Testis (tissue), 5 donors: ENCODE measurements at places on chromosomes 11 and 22.

DNA sequence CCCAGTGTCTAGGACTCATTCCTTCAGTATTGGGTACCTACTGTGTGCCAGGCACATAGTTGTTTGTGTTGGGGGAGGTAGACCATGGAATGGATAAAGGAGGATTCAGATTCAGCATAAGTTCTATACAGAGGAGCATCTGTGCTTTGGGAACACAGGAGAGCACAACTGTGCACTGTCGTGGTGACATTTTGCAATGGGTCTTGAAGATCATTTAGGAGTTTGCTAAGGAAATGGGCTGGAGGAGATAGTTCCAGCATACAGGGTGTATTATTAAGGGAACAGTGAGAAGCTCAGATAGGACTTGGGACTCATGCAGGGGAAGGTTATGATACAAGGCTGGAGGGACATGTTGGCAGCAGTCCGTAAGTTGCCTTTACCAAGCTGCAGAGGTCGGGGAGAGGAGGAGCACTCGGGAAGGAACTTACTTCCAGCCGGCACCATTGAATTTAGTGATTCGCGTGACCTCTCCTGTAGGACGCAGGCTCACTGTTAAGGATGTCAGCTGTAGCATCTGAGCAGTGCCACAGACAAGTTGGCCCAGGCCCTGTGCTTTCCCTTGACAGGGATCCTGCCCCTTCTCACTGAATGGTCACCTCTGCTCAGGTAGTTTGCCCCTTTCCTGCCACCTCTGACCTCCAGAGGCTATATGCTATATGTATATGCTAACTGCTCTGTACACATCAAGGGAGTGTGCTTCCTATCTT lies 25.6 kb downstream of the TREH start:
- no peak for DNase-seq

DNA sequence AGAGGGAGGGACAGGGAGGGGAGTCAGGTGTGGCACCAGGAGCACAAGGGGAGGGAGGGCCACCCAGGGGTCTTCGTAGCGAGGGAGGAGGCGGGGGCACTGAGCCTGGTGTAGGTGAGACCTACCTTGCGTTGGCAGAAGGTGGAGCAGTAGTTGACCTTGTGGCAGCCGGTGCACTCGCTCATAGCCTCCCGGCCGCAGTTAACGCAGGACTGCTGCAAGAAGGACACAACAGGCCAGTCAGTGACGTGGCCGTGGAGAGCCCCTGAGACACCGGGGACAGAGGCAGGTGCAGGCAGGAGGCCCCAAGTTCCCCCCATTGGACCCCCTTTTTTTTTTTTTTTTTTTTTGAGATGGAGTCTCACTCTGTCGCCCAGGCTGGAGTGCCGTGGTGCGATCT lies 16.8 kb downstream of the DRD4 start:
- no peak for DNase-seq

DNA sequence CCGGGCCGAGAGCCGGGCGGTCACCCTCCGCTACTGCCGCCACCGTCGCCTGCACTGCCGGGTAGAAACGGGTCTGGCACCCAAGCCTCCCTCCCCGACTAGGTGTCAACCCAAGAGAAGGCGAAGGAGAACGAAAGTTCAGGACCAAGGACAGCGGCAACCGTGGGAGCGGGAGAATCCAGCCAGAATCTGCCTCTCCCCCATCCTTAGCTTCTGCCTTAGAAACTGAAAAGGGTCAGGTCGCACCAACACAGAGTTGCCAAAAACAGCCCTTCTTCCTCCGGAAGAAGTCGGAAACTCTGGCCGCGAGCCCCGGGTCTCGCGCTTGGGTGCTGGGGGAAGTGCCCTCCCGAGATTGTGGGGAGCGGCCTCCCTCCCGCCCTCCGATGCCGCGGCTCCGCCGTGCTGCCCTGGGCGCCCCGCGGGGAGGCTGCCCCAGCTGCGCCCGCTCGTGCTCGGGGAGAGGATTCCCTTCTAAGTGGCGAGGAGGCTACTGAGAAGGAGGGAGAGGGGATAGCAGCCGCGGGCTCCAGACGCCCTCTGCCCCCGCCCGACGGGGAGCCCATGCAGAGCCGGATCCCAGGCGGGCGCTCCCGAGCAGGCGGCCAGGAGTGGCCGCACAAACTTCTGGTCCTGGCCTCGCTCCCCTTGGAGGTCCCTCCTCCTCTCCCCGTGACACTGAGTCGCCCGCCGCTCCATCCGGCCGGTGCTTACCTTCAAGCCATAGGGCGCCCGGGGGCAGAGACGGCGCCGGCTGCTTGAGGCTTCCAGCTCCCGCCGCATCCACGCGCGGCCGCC lies 637 bp downstream of the DRD2 start:
- DNase-seq, result peak; percentile 81

GRCh38 chr11:131762346-131763110 lies 392.1 kb downstream of the NTM start:
- DNase-seq, result no peak

GRCh38 chr22:22201930-22202343 lies 42.6 kb upstream of the VPREB1 start:
- no peak for DNase-seq
